ENCODE measurements at places on chromosomes 13 and 19.

GRCh38 chr19:46635920-46636761, at the start of gene GNG8:
Gene GNG8 (minus strand): TSS chr19:46636202. CDS start chr19:46634682, 1,520 bp downstream.
- DNase-seq: peak; percentile 47

DNA sequence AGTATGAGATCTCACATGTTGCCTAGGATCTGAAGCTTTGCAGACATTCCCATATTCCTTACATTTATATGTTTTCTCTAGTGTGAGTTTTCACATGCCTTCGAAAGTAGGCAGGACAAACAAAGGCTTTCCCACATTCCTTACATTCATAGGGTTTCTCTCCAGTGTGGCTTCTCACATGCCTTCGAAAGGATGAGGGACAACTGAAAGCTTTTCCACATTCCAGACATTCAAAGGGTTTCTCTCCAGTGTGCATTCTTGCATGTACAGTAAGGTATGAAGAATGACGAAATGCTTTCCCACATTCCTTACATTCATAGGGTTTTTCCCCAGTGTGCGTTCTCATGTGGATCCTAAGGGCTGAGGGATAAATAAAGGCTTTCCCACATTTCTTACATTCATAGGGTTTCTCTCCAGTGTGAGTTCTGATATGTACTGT, 14.2 kb downstream of the ZNF699 start:
- DNase-seq: no peak

DNA sequence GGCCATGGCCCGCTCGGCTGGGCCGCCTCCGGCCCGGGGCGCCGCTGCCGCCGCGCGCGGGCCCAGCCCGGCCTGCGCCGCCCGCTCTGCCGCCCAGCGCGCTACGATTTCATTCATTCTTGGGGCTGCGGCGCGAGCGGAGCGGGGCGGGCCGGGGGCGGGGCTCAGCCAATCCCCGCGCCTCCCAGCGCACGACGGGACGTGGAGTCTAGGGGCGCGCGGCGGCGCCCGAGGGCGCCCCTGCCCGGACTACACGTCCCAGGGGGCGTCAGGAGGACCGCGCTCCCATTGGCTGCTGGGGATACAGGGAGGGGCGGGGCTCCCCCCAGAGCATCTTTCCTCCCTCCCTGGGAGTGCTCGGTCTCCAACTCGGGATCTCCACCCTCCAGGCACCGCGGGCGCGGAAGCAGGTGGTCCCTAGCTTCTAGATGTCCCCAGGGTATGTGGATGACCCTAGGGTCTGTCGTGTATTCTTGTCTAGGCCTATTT, 5.6 kb upstream of the DPF1 start:
- DNase-seq: peak; percentile 78

DNA sequence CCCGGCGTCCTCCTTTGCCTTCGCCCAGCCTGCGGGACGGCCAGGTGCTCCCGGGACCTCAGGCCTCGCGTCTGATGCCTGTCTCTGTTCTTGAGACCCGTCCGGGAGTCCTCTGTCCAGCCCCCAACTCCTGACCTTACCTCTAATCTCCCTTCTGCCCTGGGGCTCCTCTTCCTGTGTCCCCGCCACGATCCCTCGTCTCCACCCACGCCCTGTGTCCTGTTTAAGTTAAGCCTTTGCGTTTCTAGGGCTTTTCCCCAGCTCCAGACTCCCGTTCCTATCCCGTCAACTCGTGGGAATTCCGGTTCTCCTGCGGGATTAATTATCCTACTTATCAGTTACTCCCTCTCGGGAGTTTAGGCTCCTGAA, 686 bp downstream of the LENG8 start:
- no peak for DNase-seq

- no peak for DNase-seq
These were observed 33.0 kb upstream of the TSC22D1 start for GRCh38 chr13:44609137-44609536.

- DNase-seq: no peak
These were observed 4.4 kb upstream of the CHAMP1 start for GRCh38 chr13:114309806-114310410.

- DNase-seq: no peak
These were observed 266.3 kb downstream of the DNAJC15 start for GRCh38 chr13:43289470-43290255.

DNA sequence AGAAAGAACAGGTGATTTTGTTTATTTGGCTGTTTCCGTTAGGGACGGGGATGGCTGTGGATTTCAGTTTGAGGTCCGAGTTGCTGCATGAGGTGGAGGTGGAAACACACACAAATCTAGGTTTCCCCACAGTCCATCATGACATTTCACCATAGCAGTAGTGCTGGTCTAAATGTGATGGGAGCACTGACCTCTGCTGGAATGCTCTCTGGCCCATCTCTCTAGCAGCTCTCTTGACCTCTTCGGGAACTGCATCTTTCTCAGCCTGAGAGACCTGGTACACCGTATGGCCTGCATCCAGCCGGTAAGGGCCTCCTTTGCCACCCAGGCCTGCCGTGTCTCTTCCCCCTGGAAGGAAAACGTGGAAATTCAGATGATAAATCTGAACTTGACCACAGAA, 154.0 kb downstream of the RGCC start:
- no peak for DNase-seq

- DNase-seq: no peak
These were observed 236.3 kb downstream of the COL4A1 start for GRCh38 chr13:110070511-110071120.

Measured in activated T-cell treated with anti-CD3 and anti-CD28 coated beads, Interleukin-2, amount 50 U/mL, for 24 hours (primary cell).